AG04449 (cell line): ENCODE measurements at places on chromosomes 5 and 9.

- no peak for DNase-seq
Measured at GRCh38 chr9:113222482-113222841, 1.1 kb downstream of the SLC31A1 start.

- no peak for DNase-seq
Measured at GRCh38 chr5:122412966-122413365, 100.9 kb downstream of the SNCAIP start.

GRCh38 chr5:53035868-53036381, 46.8 kb downstream of the ITGA2 start:
- no peak for DNase-seq

GRCh38 chr5:124948062-124948753, 201.8 kb upstream of the ZNF608 start:
- DNase-seq, result no peak

- no peak for DNase-seq
Measured at GRCh38 chr5:129400395-129400983, 59.6 kb upstream of the ADAMTS19 start.

DNA sequence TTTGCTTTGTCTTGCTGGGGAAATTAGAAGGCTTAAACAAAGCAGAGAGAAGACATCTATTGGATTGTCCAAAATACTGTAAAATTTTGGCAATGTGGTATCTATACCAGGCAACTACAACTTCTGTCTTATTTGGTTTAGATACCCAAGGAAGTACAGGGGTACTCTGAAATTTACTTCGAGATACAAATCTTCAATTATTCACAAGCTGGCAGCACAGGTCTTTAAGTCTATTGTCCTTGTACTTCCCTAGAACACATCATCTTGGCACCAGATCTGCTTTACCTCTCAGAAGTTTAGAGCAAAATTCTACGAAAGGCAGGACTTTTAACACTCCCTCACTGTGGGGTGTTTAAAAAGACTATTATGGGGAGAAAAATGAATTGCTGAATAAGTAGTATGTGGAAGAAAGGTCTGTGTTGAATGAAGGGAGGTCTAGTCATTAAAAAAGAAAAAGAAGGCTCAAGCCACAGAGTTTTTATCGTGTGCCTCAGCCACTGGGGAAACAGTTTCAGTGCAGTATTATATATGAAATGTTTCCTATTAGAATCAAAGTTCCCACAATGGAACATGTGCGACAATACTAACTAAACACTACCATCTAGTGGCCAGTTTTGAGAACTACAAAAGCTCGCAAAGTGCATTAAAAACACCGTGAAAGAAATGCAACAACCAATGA, 93.7 kb downstream of the PDE4D start:
- DNase-seq, result no peak

GRCh38 chr9:71544464-71544863, 223.8 kb downstream of the CEMIP2 start:
- DNase-seq, result no peak

- no peak for DNase-seq
Measured at GRCh38 chr5:37197340-37198050, 51.7 kb downstream of the CPLANE1 start.

DNA sequence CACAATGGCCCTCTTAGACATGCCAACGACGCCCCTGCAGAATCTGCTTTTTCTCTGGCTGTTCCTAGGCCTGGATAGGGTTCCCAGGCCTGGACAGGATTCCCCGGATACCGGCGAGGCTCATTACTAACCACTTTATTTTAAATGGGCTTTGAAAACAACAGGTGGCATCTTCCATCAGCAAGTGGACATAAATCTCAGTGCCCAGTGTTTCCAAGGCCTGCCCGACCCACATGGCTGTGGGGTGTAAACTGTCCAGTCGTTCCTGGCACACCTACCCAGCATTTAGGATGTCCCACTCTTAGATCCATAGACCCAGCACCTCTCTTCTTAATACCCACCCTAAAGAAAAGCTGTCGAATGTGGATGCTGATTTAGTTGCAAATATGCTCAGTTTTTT, 896 bp downstream of the CMBL start:
- no peak for DNase-seq

DNA sequence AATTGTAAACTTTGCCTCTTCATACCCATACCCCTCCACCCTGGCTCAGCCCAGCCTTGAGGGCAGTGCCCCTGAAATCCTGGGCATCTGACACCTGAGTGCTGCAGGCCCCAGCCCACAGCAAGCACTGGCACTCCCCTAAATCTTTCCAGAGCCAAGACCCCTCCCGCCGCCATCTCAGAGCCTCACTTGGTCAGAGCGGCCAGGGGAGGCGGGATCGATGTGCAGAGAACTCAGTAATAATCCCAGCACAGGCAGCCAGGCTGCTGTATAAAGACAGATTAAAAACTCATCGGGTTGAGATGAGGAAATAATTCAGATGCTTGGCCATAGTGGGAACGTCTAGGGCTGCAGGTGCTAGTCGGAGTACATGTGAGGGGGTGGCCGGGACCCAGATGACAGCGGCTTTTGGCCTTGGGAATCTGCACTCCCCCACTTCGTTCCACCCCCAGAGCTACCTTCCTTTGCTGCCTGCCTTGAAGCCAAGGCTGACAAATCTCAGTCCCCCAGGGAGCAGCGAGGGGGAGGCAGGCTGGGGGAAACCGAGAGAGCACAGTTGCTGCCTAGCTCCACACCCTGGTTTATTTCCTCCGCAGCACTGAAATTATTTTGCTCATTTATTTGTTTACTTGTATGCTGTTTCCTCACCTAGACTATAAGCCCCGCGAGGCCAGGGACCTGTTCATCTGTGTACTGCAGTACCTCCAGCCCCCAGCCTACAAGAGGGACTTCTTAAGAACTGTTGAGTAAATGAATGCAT, 19.5 kb upstream of the ARAP3 start:
- DNase-seq, result no peak

DNA sequence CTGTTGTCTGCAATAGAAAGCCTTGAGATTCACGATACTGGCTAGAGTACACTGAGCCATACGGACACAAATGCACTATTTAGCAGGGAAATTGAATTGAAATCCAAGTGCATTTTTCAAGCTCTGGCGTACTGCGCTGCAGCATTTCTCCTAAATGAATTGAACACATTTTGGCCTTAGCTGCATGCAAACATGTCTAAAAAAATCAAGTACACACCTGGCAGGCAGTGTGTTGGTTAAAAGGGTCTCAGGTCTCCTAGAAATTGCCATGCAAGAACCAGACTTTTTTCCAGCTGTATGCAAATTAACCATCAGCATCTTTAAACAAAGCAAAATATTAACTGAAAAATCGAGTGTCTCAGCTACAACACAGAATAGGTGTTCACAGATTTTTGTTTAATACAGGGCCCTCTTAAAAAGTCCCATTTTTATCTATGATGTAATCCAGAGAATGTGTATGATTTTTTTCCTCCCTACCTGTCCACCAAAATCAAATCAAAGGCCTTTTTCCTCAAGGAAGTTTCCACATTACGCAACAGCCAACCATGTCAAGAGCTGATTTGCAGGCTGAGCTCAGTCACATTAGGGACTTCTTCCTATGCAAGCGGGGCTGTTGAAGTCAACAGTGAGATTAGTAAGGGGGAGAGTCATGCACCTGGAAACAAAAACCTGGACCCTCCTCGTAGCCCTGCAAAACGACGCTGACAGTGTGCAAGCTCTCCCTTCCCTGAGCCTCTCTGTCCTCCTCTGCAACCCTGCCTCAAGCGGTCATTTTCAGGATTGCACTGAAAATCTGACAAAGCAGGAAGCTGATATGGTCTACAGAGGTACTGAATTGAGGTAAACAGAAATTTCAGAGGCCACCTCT, 14.1 kb upstream of the SFXN1 start:
- no peak for DNase-seq

DNA sequence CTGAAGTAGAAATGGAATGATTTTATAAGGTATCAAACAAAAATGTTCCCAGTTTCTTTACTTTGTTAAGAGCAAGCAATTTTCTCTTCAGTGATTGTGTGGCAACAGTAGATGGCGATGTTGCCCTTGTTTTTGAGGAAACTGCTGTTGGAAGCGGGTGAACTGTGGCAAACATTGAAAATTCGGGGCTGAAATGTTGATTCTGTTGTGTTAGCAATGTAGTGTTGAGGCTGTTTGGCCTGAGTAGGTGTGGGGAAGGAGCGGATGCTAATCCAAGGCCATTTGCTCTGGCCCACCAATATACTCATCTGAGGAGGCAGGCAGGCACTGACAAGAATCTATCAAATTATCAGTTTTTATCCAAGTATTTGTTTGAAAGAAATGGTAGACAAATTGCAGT, 129.8 kb downstream of the SLC12A2 start:
- no peak for DNase-seq

GRCh38 chr9:134980991-134981390, 63.3 kb upstream of the FCN1 start:
- DNase-seq, result no peak

DNA sequence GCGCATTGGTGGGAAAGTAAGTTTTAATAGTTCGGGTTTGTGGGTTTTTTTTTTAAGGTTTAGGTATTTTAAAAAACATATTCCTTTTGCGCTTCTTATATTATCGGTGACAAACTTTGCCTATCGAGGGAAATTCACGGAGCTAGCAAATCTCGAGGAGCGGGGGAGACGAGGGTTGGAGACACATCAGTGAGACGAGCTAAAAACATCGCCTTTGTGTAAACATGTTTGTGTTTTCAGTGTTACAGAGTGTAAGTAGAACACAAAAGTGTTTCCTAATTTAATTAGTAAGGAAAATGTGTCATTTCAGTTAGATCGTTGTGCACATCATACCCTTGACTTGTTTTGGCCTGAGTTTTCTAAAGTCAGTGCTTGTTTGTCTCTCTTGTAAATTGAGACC, 945 bp downstream of the BTF3 start:
- no peak for DNase-seq

DNA sequence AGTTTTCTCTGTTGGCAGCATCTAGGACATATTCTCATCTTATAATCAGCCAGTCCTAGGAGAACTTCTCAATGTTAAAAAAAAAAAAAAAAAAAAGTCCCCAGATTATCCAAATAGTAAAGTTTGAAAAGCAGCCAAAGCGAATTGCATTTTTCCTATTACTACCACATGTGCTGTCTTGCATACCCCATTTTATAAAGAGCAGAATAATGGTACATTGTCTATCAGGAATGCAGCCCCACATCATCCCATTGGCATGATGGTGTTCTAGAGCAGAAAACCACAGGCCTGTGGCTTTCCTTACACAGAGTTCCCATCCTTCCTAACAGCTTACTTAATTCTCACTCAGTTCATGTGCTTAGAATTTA, 381.6 kb downstream of the TMEM38B start:
- DNase-seq, result peak; percentile 38

DNA sequence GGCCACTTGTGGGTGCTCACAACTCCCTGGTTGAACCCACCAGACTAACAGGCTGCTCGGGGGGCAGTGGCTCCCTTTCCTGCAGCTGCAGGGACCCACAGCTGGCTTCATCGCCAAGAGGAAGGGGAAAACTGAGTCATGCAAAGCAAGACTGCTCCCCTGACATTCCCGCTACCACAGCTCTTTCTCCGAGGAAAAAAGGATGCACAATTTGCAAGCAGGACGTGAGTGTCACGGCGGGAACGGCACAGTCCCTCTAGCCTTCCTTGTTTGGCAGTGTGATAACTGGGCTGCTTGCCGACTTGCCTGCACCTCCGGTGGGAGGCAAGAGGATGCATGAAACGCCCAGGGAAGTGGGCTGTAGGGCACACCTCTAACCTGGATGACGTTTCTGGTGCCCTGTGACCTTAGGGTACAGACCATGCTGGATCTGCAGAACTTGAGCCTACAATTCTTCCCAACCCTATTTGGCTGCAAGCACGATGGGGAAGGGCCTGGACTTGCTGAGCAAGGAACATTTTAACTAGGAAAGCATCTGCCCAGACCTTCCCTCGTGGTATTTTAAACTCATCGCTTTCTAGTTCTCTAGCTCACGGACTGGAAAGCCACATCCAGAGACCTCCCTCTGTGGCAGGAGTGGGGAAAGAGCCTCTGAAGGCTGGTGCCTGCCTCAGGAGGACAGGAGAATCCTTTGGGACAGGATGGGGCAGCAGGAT, 7.8 kb downstream of the SH3PXD2B start:
- no peak for DNase-seq

GRCh38 chr9:23302281-23302680, 523.8 kb downstream of the ELAVL2 start:
- no peak for DNase-seq

GRCh38 chr9:93302586-93303257, 118.8 kb downstream of the WNK2 start:
- DNase-seq, result peak; percentile 10

DNA sequence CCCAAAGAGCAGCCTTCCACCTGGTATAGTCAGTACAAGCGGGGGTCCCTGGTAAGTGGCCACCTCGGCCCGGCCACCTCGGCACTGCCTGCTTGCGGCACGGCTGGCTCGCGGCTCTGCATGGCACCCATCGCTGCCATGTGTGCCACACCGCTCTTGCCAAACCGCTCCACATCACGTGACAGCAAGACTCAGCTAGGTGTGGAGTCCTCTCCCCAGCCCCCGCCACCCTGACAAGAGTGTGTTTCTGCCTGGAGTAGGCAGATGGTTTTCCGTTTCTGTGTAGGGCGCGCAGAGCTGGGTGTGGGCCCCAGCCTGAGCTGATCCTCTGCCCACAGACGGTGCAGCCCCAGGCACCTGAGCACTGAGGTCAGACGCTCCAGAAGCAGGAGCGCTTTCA, 50.5 kb upstream of the FCN2 start:
- no peak for DNase-seq

GRCh38 chr9:107387409-107387808, 102.2 kb downstream of the KLF4 start:
- no peak for DNase-seq

- no peak for DNase-seq
Measured at GRCh38 chr9:76764138-76764537, at the start of gene PCA3. TSS of gene PCA3 (plus strand) at chr9:76764438.

GRCh38 chr5:175840050-175840841, 31.1 kb upstream of the CPLX2 start:
- no peak for DNase-seq

- DNase-seq, result no peak
Measured at GRCh38 chr5:148823871-148824270, 2.5 kb upstream of the ADRB2 start.

DNA sequence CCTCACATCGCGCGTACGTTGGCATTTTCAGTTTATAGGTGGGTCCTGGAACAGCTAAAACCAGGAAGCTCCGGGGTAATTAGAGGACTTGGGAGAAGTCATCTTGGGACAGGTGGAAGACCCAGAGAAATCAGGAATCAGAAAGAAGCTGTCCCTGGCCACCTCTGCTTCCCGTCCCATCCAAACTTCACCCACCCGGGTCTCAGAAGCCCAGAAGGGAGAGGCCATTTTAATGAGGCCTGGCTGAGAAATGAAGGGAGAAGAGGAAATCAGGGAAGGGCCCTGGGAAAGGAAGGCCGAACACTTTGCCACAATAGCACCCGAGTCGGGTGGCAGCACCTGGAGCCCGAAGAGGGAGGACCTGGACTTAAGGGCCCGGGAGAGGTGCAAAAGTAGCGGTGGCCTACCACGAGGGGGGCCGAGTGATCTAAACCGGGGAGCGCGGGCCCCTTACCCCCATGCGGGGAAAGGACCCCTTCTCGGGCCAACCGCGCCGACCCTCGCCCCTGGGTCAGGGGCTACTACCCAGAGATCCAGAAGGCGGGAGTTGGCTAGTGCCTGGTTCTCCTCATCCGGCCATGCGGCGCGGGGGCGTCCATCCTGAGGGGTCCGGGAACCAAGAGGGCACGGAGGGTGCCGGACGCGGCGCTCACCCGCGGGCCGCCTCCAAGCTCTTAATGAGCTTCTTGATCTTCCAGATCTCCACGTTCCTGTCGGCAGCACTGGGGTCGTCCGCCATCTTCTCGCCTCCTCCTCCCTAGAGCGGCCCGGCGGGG, 668 bp downstream of the ETF1 start:
- DNase-seq, result no peak

- DNase-seq, result no peak
Measured at GRCh38 chr5:118956727-118957126, 31.6 kb downstream of the DTWD2 start.

GRCh38 chr5:139413963-139414362, 10.1 kb upstream of the SPATA24 start:
- no peak for DNase-seq
